ENCODE measurements at places on chromosomes 2 and 18. TPM values are rescaled to one million over a fixed set of nuclear protein-coding genes. Genes with fewer than 3 reads are reported as not detected.

The IRS1 gene
- polyA plus RNA-seq: 16.5 TPM

The DNAJC5G gene
- polyA plus RNA-seq: not detected

The DIPK1C gene
- not detected for polyA plus RNA-seq

GRCh38 chr2:53881360-53881759, 21.6 kb upstream of the GPR75 start:
- DNase-seq: no peak

DNA sequence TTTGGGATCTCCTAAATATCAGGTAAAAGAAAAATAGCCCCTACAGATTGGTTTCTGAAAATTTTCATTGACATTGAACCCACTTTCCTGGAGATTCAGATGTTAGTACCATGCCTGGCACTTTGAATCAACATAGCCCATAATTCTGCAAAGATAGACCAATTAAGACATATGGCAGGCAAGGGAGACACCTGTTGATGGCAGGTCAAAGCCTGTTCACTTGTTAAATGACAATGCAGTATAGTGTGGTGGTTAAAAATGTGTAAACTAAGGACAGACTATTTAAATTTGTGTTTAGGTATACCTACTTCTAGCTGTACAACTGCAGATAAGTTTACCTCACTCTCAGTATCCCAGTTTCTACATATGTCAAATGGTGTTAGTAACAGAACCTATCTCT, 178.1 kb upstream of the MMADHC start:
- no peak for DNase-seq

- no peak for DNase-seq
Observed at GRCh38 chr18:22182884-22183697, 13.7 kb downstream of the GATA6 start.

DNA sequence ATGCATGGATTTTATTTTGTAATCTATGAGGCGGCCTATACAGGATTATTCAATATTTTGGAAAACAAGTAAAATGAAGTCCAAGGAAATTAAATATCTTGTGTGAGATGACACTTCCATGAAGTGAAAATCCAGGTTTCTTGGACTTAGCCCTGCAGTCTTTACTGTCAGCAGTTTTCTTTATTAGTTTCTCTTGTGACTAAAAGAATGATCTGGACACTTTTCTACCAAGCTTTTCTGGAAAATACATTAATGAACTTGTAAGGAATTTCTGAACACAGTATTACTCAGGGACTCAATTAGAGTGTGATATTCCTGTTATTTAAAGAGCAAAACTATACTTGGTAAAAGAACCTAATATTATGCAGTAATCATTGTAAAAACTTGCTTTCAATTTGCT, 610.4 kb upstream of the SLC8A1 start:
- no peak for DNase-seq

DNA sequence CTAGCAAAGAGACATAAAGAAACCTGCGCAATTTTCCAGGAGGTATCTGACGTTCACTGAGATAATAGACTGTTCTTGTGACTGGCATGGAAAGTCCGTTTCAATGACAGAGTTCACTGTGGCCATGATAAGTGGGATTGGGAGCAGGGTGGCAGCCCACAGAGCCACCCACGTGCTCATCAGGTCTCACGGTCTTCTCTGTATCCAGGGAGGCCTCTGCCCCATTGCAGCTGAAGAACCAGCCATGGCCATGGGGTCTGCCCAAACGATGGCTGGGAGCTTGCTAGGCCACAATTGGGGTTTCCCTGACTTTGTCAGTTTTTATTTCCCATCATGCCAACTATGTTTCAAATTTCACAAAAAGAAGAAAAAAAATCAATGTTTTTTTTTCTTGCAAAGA, 57.2 kb downstream of the PDCL3 start:
- DNase-seq: no peak
